Hepatocyte (in vitro differentiated cells): ENCODE measurements at places on chromosomes 1 and 21. TPM values are rescaled to one million over a fixed set of nuclear protein-coding genes. Genes with fewer than 3 reads are reported as not detected.
A peak's percentile ranks its signal among the peaks of the same experiment; 100 is the strongest.

DNA sequence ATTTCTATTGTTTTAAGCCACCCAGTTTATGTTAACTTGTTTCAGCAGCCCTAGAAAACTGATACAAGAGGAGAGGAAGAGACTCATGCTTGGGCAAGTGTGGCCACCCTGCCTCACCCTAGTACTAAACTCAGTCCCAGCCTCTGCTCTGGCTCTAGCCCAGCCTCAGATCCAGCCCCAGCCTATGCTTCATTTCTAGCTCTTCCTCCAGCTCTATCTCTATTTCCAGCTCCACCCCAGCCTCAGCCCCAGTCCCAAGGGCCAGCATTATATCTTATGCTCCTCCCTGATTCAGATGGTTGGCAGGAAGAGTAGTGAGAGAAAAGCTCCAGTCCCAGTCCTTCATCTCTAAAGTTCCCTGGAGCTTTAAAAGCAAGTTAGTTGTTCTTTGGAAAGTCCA, 535.5 kb downstream of the PTPRC start:
- H3K4me3 ChIP-seq: no peak overlapping the region
- H3K36me3 ChIP-seq: no peaks in the 10 kb centered on the region
- H3K4me1 ChIP-seq: no peaks in the 10 kb centered on the region
- no peak for DNase-seq

Gene ZNF683
- not detected in 2 replicates for total RNA-seq

Gene SERTAD4
- total RNA-seq: 2.6 and 3.0 TPM in 2 replicates

Gene F5
- 24.0 and 34.2 TPM in 2 replicates for total RNA-seq

DNA sequence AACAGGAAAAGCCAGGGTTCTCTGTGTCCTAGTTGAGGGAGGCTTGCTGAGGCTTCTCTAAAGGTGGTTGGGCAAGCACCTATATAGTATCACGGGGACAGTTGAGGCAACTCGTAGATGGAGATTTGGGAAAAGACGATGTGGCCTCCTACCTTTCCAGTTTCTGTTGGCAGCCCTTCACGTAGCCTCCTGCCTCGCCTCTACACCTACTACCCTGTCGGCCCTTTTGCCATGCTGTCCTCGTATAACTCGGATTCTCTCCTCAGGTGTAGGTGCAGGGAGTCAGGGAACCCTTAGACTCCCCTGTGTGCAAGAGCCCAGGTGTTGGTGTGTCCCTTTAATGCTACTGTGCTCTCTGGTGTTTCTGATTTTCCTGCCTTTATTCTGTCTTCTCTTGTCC, 10.3 kb downstream of the ZNF692 start:
- no peaks in the 10 kb centered on the region for H3K4me1 ChIP-seq
- no peak overlapping the region for H3K27ac ChIP-seq
- H3K36me3 ChIP-seq: no peaks in the 10 kb centered on the region
- H3K27me3 ChIP-seq: no peaks in the 10 kb centered on the region
- no peak overlapping the region for H3K4me3 ChIP-seq

DNA sequence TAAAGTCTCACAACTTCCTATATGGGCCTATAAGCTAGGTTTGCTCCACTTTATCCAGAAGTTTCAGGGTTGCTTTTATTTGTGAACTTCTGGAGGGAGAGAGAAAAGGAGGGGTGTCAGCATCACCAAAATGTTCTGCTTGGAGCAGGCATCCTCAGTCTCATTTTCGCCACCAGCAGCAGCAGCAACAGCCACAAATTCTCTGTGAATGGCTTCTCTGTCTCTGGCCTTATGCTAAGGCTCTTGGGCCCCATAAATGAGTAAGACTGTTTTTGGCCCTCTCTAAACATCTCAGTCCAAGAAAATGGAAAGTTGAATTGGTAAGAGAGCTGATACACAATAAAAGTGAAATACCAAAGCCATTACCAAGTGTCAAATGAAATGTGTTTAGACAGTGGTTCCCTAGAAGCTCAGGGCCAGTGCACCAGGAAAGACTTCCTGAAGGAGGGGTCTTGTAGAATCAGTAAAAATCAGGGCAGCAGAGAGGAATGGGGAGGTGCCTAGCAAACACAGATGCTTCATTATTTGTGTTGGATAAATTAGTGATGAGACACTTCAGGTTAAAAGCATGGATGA, 53.0 kb upstream of the SPATA6 start:
- H3K4me3 ChIP-seq: no peak overlapping the region
- H3K27me3 ChIP-seq: peaks cover 9% of the 10 kb centered on the region
- H3K36me3 ChIP-seq: no peaks in the 10 kb centered on the region

DNA sequence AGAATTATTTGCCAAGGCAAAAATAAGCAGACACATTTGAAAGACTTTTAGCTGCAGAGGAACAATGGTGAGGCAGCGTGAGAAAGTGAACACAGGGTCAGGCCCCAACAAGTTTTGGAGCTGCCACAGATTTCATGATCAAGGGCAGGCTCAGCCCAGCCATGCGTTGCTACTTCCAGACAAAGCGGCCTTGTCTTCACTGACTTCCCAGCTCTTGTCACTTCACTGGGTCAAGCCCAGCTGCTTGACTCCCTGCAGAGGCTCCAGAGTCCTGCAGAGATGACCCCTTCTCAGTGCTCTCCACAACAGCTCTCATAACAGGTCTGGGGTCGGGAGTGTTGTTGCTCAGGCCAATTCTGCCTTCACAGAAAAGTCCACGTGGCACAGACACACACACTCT, 35.8 kb downstream of the HHAT start:
- H3K27ac ChIP-seq: no peak overlapping the region
- H3K4me3 ChIP-seq: no peak overlapping the region
- DNase-seq: no peak
- no peaks in the 10 kb centered on the region for H3K4me1 ChIP-seq
- no peaks in the 10 kb centered on the region for H3K36me3 ChIP-seq
- no peaks in the 10 kb centered on the region for H3K27me3 ChIP-seq

- no peaks in the 10 kb centered on the region for H3K27me3 ChIP-seq
- H3K4me3 ChIP-seq: peak overlapping the region; percentile 69
- no peaks in the 10 kb centered on the region for H3K36me3 ChIP-seq
- H3K4me1 ChIP-seq: peaks cover 21% of the 10 kb centered on the region
- H3K27ac ChIP-seq: peak overlapping the region; percentile 98
- peak; percentile 47 for DNase-seq
These were observed 723 bp upstream of the GNAI3 start for GRCh38 chr1:109547463-109548320.
